ENCODE measurements at places on chromosomes 12 and 14. TPM values are rescaled to one million over a fixed set of nuclear protein-coding genes. Genes with fewer than 3 reads are reported as not detected.

Gene C1QL4
- total RNA-seq: 4.8 TPM

Gene ZFHX2
- 39.1 TPM for total RNA-seq

GRCh38 chr12:89350630-89351488 lies 1.4 kb downstream of the DUSP6 start:
- no peak for DNase-seq

Gene GPR84
- not detected for total RNA-seq

GRCh38 chr12:111411185-111411764 lies 5.6 kb downstream of the SH2B3 start:
- DNase-seq: no peak
